Ovary (tissue), 10 donors: ENCODE measurements at places on chromosomes 1 and 21. TPM values are rescaled to one million over a fixed set of nuclear protein-coding genes. Genes with fewer than 3 reads are reported as not detected.

The OLFML2B gene
- total RNA-seq, result 4.6 TPM

DNA sequence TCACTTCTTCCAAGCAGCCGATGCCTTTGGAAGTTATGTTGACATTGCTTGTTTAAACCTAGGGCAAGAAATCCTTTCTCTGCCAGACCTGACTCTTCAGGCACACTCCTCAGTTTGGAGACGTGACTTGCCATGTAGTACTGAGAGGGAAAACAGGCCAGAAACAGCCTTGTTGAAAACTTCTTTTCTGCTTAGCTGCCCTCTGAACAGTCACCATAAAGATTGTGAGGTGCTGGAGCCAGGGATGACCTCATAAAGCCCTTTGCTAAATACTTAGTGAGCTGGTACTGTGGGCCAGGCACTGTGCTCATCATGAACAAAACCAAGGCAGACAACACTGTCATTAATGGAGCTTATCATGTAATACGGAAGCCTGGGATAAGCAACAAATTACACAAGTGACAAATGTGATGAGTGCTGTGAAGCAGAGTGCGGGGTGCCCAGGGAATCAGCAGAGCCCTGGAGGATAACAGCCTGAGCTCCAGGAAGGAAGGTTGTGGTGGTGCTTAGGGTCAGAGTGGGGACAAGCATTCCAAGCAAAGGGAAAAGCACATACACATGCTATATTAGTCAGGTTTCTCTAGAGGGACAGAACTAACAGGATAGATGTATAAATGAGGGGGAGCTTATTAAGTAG lies 42.4 kb downstream of the MTARC1 start:
- no peak for DNase-seq

DNA sequence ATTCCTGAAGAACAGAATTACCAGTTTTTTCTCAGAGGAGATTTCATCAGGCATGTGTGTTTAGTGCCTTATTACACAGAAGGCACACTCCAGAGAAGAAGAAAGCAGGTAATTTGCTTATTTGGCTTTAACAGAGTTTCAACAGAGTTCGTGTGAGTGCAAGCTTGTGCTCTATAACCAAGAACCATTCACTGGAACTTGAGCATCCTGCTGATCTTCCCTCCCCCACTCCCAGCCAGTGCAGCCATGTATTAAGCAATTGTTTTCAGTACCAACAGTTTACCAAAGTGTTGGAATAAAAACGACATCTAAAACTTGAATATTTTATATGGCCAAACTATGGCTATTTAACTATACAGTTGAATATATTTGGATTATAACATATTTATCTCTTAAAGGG lies 4.3 kb downstream of the MGST3 start:
- DNase-seq, result no peak

The RGL1 gene
- total RNA-seq, result 25.7 TPM

GRCh38 chr1:18874600-18874999 lies 15.1 kb upstream of the TAS1R2 start:
- no peak for DNase-seq

GRCh38 chr1:204260601-204261197 lies 46.9 kb upstream of the GOLT1A start:
- no peak for DNase-seq

The PADI4 gene
- total RNA-seq, result not detected

GRCh38 chr1:179767177-179767581 lies 24.1 kb downstream of the FAM163A start:
- no peak for DNase-seq

DNA sequence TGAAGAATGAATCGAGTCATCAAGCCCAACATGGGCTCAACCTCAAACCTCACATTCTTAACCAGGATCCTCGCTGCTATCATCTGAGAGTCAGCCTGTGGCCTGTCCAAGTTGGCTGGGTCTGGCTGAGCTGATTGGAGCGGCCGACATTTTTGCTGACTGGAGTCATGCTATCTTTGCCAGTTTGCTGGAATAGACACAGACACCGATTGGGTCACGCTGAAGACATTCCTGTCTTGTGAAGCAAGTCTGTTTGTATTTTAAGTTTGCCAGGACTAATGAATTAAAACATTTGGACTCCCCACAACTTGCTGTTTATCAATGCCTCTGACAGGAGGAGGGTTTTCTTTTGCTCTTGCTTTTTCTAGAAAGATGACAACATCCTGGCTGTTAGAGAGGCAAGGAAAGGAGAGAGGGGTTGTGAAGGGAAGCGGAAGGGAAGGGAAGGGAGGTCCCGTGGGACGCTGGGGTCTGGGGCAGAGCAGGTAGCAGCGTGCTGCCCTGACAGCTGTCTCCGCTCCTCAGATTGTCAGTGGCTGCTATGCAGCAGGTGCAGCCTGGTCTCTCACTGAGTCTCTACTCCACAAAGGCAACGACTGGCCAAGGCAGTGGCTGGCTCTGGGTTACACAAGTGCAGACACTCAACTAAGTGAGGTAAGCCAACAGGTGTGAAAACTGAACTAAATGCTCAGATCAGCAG lies at the start of gene MAP3K7CL:
Gene MAP3K7CL, plus strand, starts transcription at position 375 of the 700 bp plus-strand sequence. CDS start 2,701 bp downstream, outside the sequence.
- DNase-seq, result no peak

DNA sequence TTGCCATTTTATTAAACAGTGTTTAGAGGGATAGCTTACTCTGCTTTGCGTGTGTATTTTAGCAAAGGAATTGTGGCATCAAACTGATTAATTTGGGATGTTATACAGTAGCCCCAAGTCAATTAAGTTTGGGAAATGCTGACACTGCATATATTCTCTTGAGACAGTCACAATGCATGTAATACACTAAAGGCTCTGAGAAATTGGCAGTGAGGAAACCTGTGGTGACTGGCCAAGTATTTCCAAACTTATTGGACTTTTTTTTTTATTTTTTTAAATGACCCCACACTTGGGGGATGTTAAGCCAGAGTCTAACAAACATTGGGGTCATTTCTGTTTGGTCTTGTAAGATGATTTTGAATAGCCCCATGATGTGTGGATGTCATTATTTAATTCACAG lies 67.3 kb upstream of the RAVER2 start:
- no peak for DNase-seq

GRCh38 chr21:29271927-29272333 lies 26.8 kb upstream of the BACH1 start:
- no peak for DNase-seq

The OLFML3 gene
- 103 TPM for total RNA-seq

DNA sequence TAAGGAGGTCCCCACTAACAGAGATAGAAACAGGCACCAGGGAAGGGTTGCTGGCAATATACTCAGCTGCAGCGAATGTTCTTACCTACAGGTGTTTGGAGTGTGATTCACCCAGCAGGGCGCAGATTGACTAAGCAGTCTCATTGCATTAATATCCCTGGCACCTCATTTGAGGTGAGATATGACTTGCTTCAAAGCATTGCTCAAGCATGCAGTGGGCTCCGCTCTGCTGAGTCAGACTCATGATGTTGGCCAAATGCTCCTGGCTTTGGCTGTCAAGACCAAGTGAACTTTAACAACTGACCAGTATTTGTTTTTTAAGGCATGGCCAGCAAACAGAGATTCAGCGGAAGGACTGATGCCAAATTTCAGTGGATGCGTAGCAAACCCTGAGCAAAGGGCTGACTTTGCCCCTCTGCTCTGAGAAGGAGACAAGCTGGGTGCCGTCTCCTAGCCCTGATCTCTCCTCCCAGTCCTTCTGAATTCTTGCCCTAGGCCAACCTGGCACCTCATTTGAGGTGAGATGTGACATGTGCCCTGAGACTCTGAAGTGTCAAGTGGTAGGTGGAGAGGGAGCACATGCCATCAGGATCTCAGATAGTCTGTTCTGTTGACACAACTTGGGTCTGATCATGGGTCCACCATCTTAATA lies 187.1 kb upstream of the COA6 start:
- no peak for DNase-seq
